ENCODE measurements at places on chromosomes 1 and 21. TPM values are rescaled to one million over a fixed set of nuclear protein-coding genes. Genes with fewer than 3 reads are reported as not detected.
A peak's percentile ranks its signal among the peaks of the same experiment; 100 is the strongest.

FNDC7 gene
- not detected for polyA plus RNA-seq

GRCh38 chr1:202104073-202104472, 18.6 kb upstream of the GPR37L1 start:
- no peak overlapping the region for H3K27ac ChIP-seq
- H3K4me1 ChIP-seq = peaks cover 11% of the 10 kb centered on the region
- DNase-seq = no peak
- H3K27me3 ChIP-seq = no peaks in the 10 kb centered on the region
- no peak overlapping the region for H3K4me3 ChIP-seq

- no peak overlapping the region for H3K27ac ChIP-seq
- no peaks in the 10 kb centered on the region for H3K36me3 ChIP-seq
- H3K4me3 ChIP-seq = no peak overlapping the region
- peak; percentile 4 for DNase-seq
- H3K27me3 ChIP-seq = no peaks in the 10 kb centered on the region
Measured at GRCh38 chr1:67590329-67590728, 94.7 kb upstream of the GADD45A start.

DNA sequence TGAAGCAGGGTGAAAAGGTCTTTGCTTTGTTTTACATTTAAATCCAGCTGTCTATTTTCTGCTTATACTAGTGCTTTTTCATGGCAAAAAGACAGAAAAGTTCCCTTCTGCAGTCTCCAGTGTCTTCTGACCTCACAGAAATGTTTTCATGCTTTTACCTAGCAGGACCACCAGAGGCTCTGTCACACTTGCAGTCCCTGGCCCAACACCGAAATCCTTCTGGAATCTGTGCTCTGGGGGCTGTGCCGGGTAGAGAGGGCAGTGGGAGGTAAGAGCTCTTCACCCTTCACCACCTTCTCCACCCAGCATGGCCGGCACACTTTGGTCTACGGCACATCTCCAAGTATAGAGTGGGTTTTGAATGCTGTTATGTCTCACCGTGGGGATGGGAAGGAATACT, 20.8 kb downstream of the GNAT2 start:
- H3K36me3 ChIP-seq = peaks cover 66% of the 10 kb centered on the region
- H3K27me3 ChIP-seq = no peaks in the 10 kb centered on the region
- no peak overlapping the region for H3K4me3 ChIP-seq
- DNase-seq = no peak
- peaks cover 7% of the 10 kb centered on the region for H3K4me1 ChIP-seq

DNA sequence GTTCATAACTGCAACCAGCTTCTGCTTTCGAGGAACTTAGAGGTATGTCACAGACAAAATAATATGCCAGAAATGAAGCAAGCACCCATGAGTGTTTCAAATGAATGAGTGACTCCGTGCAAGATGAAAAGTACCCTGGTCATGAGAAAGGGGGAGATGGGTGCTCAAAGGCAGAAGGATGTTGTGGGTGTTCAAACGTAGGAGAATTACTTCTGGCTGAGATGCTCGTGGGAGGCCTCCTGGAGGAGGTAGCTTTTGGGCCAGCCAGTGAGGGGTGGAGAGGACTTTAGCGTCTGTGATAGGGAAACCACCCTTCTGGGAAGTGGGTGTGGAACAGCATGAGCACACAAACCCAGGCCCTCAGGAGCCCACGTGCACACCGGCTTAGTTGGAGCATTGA, 113.8 kb downstream of the SYF2 start:
- no peak overlapping the region for H3K27ac ChIP-seq
- no peak for DNase-seq
- no peak overlapping the region for H3K4me3 ChIP-seq

All from CD14-positive monocyte (primary cell).